ENCODE measurements at places on chromosomes 5 and 9.

DNA sequence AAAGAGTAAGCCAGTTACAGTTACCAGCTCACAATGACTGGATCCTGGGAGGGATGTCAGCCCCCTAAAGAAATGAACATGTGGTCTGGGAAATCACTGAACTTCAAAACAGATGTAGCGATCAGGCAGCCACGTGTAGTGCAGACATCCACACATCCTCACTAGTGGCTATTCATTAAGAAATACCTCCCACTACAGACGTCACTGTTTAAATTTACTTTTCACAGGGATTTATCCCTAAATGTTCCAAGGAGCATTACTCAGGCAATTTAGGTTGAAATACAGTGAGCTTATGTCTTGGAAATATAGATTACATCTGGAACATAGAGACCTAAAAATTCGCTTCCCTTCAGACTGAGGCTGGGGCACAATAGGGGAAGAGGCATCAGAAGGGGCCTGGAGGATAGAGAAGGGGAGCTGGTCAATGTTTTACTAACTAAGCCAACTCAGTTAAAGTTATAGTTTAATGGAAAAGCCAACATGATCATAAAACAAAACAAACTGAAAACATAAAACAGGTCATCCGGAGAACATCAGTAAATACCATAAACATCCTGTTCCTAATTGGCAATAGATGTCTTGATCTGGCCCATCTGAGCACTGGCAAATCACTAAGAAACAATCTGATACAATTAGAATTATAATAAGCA, 92.3 kb downstream of the FANCC start:
- DNase-seq: no peak

DNA sequence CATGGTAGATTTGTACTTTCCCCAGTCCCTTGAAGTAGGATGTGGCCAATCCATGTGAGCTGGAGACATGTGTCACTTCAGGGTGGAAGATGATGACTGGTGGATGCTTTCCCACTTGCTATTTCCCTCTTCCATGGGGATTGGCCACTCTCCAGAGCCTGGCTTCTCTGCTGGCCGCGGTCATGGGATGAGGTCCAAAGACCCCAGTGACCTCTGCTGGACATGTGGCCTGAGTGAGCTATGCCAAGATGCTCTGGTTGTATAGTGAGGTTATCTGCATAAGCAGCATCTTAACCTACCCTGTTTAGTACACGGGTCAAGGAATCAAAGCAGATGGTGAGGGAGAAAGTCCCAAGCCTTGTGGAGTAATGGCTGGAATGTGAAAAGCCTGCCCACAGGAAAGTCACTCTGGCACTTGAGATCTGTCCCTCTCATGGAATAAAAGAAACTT, 47.1 kb downstream of the SH3PXD2B start:
- no peak for DNase-seq

DNA sequence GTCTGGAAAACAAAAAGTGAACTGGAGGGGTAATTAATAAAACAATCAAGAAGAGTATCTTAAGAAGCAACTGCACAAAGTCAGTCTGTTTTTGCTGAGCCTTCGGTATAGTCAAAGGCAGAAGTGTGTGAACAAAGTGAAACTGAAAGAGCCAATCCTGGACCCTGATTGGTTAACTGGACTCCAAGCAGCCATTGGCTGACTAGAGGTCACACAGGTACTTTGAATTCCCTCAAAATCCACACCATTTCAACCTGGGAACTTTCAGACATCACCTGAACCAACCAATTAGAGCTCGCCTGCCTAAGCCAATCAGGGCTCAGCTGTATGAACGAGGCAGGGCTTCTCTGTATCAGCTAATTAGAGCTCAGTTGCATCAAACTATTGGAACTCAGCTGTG, 286.7 kb downstream of the TLE4 start:
- no peak for DNase-seq

GRCh38 chr5:167063788-167064187, 1227.7 kb upstream of the WWC1 start:
- DNase-seq: no peak

- peak; percentile 46 for DNase-seq
Observed at GRCh38 chr9:34646211-34647083, at the start of gene GALT. Gene GALT (plus strand): TSS chr9:34646675. CDS start chr9:34646705, 30 bp downstream.

- DNase-seq: no peak
Observed at GRCh38 chr5:138095100-138095907, 11.5 kb downstream of the WNT8A start.

DNA sequence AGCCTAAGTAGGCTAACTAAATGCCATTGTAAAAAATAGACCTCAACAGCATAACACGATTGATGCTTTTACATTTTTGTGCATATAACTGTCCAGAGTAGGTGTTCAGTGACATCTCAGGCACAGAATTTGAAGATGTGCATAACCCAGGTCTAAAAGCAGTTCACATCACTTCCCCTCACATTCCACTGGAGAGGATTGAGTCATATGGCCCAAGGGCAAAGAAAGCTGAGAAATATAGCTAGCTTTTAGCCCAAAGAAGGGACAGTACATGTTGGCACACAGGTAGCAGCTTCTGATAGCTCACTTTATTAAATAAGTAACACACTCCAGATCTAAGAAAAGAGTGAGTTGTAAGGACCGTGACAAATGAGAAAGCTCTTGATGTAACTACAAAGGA, 2259.5 kb upstream of the WWC1 start:
- no peak for DNase-seq

DNA sequence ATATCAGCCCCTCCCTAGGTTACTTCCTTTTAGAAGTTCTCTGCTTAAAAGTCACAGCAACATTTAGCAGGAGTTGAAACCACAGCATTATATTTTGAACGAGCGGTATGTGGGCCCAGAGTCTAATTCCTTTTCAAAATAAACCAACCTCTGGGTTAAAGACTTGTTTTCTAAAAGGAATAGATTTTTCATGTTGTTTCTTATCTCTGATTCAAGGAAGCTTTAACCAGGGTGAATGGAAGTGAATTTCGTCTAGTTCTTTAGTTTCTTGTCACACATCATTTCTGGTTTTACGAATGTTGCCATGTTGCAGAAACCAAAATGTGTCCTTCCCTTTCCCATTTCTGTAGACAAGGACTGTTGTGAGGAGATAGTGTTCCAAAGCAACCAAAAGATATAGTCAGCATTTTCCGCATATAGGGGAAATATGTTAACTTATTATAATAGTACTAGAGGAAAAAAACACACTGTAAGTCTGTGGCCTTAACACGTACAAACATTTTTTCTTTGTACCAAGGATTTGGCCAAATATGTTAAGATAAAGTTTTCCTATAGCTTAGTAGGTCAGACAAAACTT, 142.4 kb downstream of the PCSK5 start:
- DNase-seq: no peak

DNA sequence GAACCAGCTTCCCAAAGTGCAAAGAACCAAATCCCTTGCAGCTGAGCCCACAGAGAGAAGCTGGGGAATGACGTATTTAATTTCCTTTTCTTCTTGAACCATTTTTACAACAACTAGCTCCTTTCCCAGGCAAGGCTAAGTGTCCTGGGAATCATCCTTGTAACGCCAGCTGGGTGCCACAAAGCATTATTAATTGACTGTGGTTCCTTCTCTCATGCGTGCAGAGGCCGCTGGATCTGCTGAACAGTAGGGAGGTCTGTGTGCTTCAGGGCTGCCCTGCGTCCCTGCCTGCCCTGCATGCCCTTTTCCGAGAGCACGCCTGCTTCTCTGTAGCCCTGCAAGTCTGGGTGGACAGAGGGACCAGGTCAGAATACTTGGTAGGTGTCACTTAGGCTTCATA, 124.1 kb upstream of the OTULINL start:
- no peak for DNase-seq

DNA sequence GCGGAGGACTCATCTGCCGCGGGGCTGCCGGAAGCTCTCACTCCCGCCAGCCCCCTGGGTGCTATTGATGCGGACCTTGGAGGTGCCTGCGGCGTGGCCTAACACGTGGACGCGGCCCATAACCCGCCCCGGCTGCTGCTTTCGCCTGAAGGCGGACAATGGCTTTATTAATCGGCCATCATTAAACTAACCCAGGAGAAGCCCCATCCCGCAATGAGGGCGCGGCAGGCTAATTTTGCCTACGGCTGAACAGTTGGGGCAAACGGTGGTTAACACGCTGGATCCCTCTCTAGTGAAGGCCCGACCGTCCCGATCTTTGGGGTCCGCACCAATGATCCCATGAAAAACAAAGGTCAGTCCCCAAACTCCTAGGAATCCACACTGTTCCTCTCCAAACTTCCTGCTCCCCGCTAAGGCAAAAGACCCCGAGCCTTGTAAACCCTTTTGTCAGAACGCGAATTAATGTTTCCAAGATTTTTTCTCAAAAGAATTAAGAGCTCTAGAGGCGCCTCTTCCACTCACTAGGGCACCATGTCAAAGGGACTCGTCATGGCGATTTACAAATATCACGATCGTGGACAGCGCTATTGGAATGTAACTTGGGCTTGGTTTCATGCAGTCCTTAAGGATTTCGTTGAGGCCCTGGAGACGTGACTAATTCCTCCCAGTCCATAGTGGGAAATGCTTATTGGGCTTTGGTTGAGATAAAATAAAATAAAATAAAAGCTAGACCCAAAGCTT, 193.1 kb downstream of the MEF2C start:
- DNase-seq: no peak

DNA sequence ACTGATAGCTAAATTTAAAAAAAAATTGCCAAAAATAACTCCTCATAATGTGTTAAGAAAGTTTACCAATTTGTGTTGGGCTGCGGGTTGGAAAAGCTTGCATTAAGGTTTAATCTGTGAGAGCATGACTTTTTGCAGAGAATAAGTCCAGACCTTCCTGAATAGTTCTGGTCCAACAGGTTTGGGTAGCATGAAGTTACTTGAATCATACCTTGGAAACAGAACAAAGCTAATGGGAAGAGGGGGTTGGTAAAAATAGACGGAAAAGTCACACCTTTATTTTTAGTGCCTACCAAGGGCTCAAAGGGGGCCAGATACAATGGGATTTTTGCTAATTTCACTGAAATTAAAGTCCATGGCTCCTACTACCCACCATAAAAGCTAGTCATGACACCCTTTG, 17.1 kb upstream of the MATR3 start:
- DNase-seq: no peak

GRCh38 chr9:105859428-105860091, 165.2 kb downstream of the TMEM38B start:
- no peak for DNase-seq

DNA sequence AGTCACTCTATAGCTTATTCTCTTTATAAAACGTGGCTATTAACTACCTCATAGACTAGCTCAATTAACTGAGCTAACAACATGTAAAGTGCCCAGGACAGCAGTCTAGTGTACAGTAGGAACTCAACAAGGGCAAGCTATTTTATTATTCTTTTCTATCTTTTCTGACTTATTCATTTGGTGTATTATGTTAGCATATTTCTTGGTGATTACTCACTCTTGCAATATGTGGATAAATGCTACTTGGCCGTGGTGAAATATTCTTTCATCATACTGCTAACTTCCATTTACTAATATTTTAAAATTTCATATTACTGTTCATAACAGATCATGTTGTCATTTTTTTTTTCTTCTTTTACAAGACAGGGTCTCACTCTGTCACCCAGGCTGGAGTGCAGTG, 4.9 kb downstream of the SLC25A51 start:
- no peak for DNase-seq

GRCh38 chr5:52994266-52994665, 5.1 kb downstream of the ITGA2 start:
- DNase-seq: no peak
